ENCODE measurements at places on chromosomes 5 and 9.

DNA sequence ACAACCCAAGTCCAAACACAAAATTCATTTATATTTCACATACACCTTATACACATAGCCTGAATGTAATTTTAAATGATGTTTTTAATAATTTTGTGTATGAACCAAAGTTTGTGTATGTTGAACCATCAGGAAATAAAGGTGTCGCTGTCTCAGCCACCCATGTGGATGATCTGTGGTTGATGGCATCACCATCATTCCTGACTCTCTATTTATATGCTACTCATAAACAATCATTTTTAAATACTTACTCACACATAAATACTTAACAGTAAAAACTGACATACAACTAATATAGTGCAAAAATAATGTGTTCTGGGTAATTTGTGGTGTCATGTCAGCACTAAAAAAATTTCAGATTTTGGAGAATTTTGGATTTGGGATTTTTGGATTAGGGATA is 38.4 kb downstream of the SMC5 start:
- DNase-seq, result no peak

DNA sequence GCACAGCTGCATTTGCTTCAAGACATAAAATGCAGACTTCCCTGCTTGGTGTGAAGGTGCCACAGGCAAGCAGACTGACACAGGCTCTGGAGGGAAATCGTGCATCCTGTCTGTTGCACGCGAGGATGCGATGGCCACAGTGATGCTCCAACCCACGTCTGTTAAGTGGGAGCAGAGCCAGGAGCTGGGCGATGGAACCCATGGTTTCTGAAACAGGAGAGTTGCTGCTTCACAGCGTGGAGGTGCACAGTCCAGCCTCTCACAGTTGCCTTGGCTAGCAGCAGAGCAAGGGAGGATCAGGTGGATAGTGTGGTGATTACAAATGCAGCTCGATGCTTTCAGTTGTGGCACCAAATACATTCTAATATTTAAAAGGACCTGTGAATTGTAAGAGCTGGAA is 108.8 kb downstream of the TENT4A start:
- DNase-seq, result no peak

- DNase-seq, result peak; percentile 38
Measured at GRCh38 chr5:154945695-154946301, 4.9 kb downstream of the MRPL22 start.

DNA sequence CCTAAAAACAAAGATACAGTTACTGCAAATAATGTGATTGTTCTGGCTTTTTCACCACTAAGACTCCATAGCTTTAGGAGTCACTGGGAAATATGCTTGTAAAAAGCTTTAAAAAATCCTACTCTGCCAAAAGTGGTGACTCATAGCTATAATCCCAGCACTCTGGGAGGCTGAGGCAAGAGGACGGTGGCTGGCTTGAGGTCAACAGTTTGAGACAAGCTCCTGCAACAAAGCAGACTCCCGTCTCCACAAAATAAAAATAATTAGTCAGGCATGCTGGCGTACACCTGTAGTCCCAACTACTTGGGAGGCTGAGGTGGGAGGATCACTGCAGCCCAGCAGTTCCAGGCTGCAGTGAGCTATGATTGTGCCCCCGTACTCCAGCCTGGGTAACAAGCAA is 406.4 kb downstream of the HTR1A start:
- no peak for DNase-seq

- peak; percentile 87 for DNase-seq
Measured at GRCh38 chr9:87678650-87679355, 47.1 kb upstream of the CTSL start.

DNA sequence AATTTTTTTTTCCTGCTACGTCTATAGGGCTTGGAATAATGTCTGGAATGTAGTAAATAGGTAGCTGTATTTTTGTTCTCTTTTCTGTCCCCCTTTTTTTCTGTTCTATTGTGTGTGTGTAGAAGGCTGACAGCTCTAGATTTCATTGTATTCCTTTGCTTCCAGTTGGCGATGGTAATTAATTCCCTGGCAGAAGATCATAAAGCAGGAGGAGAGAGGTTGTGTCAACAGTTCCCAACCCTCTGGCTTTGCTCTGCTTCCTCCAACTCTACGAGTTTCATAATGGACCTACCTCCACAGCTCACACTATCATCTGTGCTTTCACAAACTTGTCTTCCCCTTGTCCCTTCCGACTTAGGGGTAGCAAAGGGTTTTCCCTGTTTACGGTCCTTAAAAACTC is 117.9 kb upstream of the CDH18 start:
- no peak for DNase-seq

DNA sequence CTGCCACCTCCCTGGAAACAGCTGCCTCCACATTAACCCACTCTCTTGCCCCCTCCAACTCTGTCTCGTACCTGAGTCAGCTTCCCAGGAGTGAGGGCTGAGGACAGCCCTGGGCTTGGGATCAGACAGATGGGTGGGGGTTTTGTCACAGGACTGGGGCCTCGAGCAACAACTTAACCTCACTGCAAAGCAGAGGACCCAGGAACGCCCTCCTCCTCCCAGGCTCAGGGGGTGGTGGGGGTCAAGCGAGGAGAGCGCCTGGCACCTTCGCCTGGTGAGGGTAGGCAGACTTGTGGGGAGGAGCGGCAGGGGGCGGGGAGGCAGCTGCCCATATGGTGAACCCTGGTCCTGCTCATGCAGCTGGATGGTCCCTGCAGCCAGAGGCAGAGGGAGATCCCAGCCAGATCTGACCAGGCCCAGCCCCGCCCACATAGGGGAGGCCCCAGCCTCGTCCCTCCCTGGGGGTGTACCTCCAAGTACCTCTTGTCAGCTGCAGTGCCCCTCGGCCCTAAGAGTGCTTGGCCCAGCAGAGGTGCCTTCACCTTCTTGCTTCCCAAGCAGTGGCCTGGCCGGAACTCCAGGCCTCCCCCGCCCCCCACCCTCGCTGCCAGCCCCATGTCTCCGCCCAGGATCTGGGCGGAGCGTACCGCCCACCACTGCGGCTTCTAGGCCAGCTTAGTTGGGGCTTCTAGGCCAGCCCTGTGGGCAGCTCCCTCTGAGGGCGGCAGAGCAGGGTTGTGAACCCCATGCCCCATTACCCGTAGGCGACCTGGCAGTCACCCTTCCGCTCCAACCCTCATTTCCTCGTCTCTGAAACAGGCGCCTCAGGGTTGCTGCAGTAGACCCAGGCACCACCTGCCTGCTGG is at the start of gene SARDH:
SARDH (minus strand) TSS at position 579 of the 866 bp plus-strand sequence. CDS start 4,179 bp downstream, outside the sequence.
- peak; percentile 72 for DNase-seq

DNA sequence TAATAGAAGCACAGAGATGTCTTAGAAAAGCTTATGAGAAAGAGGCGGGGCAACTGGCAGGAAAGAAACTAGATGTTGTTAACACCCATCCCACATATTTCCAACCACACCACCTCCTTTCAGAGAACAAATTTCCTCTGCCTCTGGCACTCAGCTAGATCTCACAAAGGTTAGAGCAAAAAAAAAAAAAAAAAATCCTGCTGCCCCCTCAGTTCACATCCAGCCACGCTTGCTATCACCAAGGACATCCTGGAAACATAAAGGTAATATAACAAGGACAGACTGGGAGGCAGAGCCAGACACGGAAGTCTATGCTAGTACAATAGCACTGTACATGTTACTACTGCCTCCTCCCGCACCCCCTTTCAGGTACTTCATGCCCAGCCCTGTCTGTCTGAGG is 238.0 kb upstream of the PTGER4 start:
- no peak for DNase-seq

- peak; percentile 95 for DNase-seq
Measured at GRCh38 chr5:78569441-78569840, 79.1 kb downstream of the LHFPL2 start.

GRCh38 chr5:55136521-55136920 is 23.4 kb upstream of the GPX8 start:
- no peak for DNase-seq

- no peak for DNase-seq
Measured at GRCh38 chr9:98359569-98359968, 104.1 kb upstream of the TBC1D2 start.
